ENCODE measurements at places on chromosomes 4 and X.

DNA sequence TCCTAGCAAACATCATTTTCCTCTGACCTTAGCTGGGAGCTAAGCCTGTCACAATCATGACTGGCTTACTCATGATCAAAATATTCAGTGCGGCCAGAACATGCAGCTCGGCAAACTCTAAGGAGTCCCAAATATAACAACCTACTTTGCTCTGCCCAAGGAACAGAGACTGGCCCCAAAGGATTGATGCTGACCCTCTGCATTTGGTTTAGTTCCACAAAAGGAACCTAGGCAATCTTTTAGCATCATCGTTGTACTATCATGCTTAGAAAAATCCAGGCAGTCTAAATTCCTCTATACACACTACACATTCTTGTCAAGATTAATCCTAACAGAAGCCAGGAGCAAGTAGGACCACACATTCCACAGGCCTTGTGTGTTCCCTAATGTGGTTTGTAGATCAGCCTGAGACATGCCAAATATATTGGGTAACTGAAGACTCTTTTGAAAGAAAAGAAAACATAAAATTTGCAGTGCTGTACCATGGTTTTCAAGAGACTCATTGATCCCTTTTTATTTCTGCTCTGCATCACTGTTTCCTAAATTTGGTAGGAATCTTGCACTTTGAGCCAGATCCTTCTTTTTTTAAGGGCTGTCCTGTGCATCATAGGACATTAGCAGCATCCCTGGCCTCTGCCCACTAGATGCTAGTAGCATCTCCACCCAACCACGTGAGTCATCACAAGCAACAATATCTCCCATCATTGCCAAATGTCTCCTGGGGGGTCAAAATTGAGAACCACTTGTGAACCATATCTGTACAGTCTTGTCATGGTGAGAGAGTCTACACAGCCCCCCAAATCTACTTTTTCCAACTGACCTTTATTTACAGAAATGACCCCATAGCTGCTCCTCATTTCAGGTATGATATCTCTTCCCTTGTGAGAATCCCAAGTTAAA lies 17.6 kb upstream of the CC2D2A start:
- DNase-seq, result no peak

- no peak for DNase-seq
Observed at GRCh38 chr4:155419266-155419665, 42.5 kb upstream of the MAP9 start.

GRCh38 chr4:157722146-157722545 lies 450.7 kb downstream of the GASK1B start:
- DNase-seq, result no peak

GRCh38 chr4:173145131-173145530 lies 23.5 kb upstream of the GALNT7 start:
- DNase-seq, result no peak

DNA sequence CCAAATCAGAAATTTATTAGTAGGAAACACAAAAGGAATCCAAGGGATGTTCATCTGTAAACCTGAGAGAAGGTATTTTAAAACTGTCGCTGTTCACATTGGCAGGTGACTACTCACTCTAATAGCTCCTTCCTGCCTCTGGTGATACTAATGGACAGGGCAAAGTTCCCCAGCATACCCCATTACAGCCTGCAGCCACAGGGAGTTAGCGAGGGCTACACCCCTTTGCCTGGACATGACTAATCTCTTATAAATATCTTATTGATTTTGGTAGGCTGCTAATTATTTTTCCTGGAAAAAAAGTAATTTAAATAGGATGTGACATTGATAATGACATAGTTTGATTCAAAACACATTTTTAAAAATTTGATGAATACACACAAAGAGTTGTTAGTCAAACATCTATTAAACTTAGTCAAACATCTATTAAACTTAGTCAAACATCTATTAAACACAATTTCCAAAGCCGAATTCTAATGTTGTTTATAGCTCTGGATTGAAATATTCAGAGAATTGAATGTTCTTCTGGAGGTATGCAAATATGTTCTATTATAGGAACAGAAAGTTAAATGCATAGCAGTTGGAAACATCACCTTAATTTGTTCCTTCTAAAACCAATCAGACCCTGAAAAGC lies 83.0 kb upstream of the CBR4 start:
- no peak for DNase-seq

GRCh38 chr4:23851464-23851863 lies 38.4 kb downstream of the PPARGC1A start:
- no peak for DNase-seq

GRCh38 chrX:23503835-23504539 lies 163.3 kb upstream of the PRDX4 start:
- DNase-seq, result no peak

GRCh38 chrX:147846676-147847075 lies 65.0 kb upstream of the FMR1 start:
- DNase-seq, result no peak

DNA sequence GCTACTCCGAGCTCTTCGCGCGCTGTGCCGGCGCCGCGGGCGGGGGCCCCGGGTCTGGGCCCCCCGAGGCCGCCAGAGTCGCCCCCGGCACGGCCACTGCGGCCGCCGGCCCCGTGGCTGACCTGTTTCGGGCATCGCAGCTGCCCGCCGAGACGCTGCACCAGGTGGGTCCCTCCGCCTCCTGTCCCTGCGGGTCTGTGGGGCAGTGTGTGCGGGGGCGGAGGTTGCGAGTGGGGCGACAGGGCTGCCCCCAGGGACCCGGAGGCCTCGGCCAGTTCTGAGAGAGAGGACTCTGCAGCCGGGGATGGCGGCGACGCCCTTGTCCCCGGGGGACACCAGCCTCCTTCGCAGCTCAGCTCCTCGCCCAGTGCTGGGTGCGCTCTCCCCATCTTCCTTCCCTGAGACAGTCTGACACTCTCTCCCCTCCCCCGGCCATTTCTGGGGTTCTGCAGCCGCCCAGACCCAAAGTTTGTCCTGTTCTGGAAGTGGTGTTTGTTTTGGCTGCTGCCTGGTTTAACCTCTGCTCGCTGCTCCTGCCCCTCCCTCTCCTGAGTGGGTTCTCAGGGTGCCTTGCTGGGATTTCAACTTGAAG lies 609 bp downstream of the REPS2 start:
- DNase-seq, result no peak

GRCh38 chrX:48474127-48474526 lies 1.9 kb upstream of the FTSJ1 start:
- DNase-seq, result no peak

DNA sequence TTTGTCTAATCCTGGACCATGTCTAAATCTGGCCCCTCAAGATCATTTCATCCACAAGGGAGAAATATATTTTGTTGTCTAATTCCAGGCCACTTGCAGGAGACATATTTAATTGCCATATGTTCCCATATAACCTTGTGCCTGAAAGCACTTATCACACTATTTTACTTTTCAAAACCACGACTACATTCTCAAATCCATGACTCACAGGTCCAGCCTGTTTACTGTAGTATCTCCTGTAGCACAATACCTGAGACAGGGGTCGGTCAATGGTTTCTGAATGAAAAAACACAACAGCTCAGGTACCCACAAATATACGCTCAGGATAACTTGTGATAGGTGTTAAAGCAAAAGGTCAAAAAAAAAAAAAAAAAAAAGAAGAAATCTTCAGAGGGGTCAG lies 60.9 kb downstream of the SEC24D start:
- DNase-seq, result no peak

DNA sequence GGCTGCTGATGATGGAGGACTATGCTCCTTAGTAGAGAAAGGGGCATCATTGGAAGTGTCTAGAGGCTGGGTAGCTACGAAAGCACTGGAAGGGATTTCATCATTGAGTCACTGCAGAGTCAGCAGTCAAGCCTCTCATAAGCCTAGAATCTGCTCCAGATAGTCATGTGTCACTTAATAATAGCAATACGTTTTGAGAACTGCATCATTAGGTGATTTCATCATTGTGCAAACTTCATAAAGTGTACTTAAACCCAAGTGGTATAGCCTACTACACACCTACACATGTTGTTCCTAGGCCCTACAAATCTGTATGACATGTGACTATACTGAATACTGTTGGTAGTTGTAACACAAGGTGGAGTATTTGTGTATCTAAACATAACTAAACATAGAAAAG lies 165.6 kb downstream of the PTTG2 start:
- DNase-seq, result no peak

GRCh38 chr4:38917481-38918025 lies 49.9 kb downstream of the FAM114A1 start:
- DNase-seq, result no peak

- DNase-seq, result no peak
Observed at GRCh38 chr4:104128850-104129213, 365.9 kb downstream of the CXXC4 start.

DNA sequence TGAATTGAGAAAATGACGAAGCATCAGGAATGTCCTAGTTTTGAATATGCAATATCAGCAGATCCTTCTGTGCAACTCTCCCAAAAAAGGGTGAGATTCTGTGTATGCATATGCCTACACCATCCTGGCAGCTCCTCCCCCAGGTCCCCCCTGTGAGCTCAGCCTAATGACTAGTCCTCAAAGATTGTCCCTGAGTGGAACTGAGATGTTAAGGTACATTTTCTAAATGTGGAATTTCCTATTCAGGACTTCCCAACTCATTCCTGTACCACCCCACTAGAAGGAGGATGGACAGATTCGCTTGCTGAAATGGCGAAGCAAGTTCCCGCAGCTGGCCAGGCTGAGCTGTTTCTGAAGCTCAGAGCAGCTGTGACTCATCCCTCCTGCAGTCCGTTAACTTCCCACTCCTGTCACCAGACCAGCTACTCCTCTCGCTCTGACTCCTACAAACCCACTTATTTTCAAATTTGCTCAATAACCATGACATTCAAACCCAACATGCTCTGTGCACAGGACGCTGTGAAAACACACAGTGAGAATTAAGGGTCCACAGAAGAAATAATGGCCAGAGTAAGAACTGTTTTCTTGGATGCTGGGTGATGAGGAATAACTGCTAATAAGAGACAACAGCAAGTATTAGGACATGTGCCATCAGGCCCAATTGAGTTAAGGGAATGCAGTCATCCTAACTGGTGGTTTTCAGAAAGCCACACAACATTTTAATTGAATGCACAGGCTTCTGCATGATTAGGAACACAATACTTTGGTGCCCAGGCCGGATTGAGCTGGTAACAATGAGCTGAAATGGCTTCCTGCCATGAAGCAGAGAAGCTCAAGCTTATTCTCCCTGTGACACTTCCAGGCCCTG lies 40.0 kb upstream of the IRF2 start:
- DNase-seq, result no peak

GRCh38 chr4:112968451-112969159 lies 80.8 kb upstream of the ANK2 start:
- DNase-seq, result no peak

DNA sequence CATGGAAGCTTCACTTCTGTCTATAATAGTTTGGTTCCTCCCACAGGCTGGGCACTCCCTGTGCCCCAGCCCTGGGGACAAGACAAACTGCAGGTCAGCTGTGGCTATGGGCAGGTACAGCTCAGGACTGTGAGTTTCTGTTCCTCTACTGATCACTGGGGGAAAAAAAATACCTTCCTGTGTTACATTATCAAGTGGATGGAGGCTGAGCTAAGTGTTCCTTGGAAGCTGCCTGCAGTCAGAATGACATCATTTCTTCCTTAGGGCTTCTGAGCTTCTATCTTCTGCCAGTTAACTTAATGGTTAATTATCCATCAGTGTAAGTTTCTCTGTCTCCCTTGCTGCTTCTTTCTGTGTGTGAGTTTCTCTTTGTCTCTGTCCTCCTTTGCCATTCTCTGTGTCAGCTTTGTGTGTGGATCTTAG lies 4.6 kb downstream of the RAB33A start:
- no peak for DNase-seq

DNA sequence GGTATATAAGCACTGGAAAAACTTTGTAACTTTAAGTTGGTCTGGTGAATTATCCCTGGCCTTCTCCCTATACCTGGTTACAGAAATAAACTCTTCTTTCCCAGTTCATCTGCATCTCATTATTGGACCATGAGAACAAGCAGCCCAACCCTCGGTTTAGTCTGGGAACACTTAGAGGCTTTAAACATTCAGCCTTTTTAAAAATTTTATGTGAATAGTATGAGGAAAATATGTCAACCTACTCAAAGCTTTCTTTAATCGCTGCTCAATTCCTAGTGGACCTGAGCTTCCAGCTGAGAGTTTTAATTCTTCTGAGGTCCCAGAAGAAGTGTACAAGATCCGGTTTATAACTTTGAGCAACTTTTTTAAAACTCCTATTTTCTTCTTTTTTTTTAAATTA lies 358.6 kb upstream of the NOCT start:
- DNase-seq, result no peak

GRCh38 chr4:111070390-111070789 lies 447.5 kb upstream of the PITX2 start:
- DNase-seq, result no peak

DNA sequence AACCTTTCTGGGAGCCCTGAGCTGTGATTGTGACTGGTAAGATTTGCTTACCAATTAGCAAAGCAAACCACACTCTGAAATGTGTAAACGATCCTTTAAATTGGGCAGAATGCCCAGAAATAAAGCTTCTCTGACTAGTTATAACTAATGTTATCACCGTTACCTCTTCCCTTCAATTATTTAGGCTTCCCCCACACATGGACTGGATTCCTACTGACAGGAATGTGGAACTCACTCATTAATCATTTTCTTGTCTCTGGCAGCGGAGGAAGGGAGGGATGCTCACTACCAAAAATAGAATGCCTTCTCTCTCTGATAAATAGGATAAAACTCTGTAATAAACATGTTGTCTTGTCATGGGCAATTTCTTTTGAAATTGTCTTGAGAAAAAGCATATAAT lies 25.3 kb upstream of the NWD2 start:
- DNase-seq, result no peak

- no peak for DNase-seq
Observed at GRCh38 chr4:101835121-101835904, 44.8 kb downstream of the BANK1 start.

GRCh38 chr4:79421483-79421882 lies 13.5 kb upstream of the GK2 start:
- DNase-seq, result no peak

DNA sequence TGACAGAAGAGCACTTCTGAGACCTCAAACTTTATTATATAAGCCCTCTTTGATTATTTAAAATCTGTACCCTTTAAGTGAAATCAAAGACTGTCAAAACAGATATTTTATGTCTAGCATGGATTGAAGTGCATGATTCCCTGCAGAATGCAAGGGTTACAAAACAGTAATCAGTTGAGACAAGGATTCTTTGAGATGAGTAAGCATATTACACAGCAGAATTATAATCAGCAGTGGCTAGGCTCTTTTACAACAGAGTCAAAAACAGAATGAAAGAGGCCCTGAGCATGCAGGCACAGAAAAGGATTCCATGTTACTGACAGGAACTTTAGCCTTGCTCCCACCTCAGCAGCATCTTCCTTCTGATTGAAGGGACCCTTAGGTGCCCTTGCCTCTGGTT lies 487.9 kb upstream of the GALNT7 start:
- DNase-seq, result no peak

GRCh38 chrX:140933016-140933415 lies 69.4 kb upstream of the SPANXB1 start:
- no peak for DNase-seq

GRCh38 chrX:69815519-69815918 lies 199.6 kb downstream of the EDA start:
- DNase-seq, result no peak

DNA sequence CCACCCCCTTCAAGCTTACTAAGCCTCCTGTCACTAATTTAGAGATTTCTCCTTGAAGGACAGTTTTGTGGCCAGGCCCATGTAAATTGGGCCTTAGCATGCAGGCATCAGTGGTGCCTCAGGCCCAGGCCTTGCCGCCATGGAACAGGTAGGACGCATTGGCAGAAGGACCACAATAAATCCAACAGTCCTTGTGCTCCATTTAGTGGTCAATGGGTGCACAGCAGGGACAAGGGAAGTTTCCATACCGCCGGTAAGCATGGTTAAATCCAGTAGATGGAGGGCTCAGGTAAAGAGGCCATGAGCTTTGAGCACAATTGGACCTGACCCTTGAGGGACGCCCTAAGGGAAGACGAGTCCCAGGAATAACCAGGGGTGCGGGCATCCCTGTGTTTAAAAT lies 97.3 kb downstream of the UGT2B28 start:
- DNase-seq, result no peak
